ENCODE measurements at places on chromosomes 5 and 9. TPM values are rescaled to one million over a fixed set of nuclear protein-coding genes. Genes with fewer than 3 reads are reported as not detected.

Gene NKD2
- 12.8 TPM for polyA plus RNA-seq

Gene BRD3OS
- 4.7 TPM for polyA plus RNA-seq

Gene LCN9
- polyA plus RNA-seq: not detected

Gene HNRNPA0
- 14.5 TPM for polyA plus RNA-seq

Gene NR2F1
- polyA plus RNA-seq: 24.3 TPM

Gene MRPS30
- 17.6 TPM for polyA plus RNA-seq

Gene F12
- 0.50 TPM for polyA plus RNA-seq

Gene DPYSL3
- polyA plus RNA-seq: 26.3 TPM

Gene CDH9
- not detected for polyA plus RNA-seq

Gene GRIN1
- 0.31 TPM for polyA plus RNA-seq

Gene FUT7
- 0.23 TPM for polyA plus RNA-seq

Gene ADAMTS2
- 3.5 TPM for polyA plus RNA-seq

Gene ERAP2
- polyA plus RNA-seq: 0.68 TPM

Gene CCL27
- polyA plus RNA-seq: not detected

Gene HEMGN
- not detected for polyA plus RNA-seq

Gene INSL4
- polyA plus RNA-seq: not detected

Gene OMD
- 0.56 TPM for polyA plus RNA-seq

Gene FGF10
- 13.6 TPM for polyA plus RNA-seq

Gene C9orf78
- 55.3 TPM for polyA plus RNA-seq

Gene TTC1
- 48.9 TPM for polyA plus RNA-seq

Gene BHMT
- polyA plus RNA-seq: 2.6 TPM

Gene TLN1
- 70.2 TPM for polyA plus RNA-seq

Gene BTNL8
- 1.3 TPM for polyA plus RNA-seq

Gene HMCN2
- 1.2 TPM for polyA plus RNA-seq

Gene SH2D3C
- polyA plus RNA-seq: 4.7 TPM

Gene DNAJC25
- polyA plus RNA-seq: 2.4 TPM

Gene FGF1
- polyA plus RNA-seq: 1.6 TPM

Gene SHROOM1
- polyA plus RNA-seq: 12.8 TPM

Gene GABRA6
- not detected for polyA plus RNA-seq

Gene ADAMTS19
- polyA plus RNA-seq: 0.05 TPM

Gene CAMK2A
- polyA plus RNA-seq: 0.06 TPM

Gene SLC6A7
- polyA plus RNA-seq: not detected

Gene LRRC19
- polyA plus RNA-seq: not detected

Gene CDX1
- not detected for polyA plus RNA-seq

Gene FIBCD1
- polyA plus RNA-seq: not detected

Gene CEL
- polyA plus RNA-seq: 1.4 TPM

Gene ALG2
- polyA plus RNA-seq: 12.5 TPM

Gene TSSK1B
- not detected for polyA plus RNA-seq

Gene EIF4EBP3
- 90.9 TPM for polyA plus RNA-seq

Gene FBN2
- polyA plus RNA-seq: 0.19 TPM

Gene SDHA
- polyA plus RNA-seq: 108 TPM

Gene FAM151B
- polyA plus RNA-seq: 0.60 TPM

Gene DTWD2
- 1.7 TPM for polyA plus RNA-seq

Gene ARSI
- 0.35 TPM for polyA plus RNA-seq

Gene IFNB1
- not detected for polyA plus RNA-seq

Gene LHX3
- polyA plus RNA-seq: not detected

Gene LURAP1L
- polyA plus RNA-seq: 11.8 TPM

Gene GZMA
- 1.8 TPM for polyA plus RNA-seq

Gene PCDHB13
- 0.28 TPM for polyA plus RNA-seq

Gene LCN1
- not detected for polyA plus RNA-seq

Gene SH3RF2
- 23.1 TPM for polyA plus RNA-seq

Gene IFNA6
- not detected for polyA plus RNA-seq

Measured in stomach (tissue), 19 donors.